ENCODE measurements at places on chromosomes 1 and 21.

DNA sequence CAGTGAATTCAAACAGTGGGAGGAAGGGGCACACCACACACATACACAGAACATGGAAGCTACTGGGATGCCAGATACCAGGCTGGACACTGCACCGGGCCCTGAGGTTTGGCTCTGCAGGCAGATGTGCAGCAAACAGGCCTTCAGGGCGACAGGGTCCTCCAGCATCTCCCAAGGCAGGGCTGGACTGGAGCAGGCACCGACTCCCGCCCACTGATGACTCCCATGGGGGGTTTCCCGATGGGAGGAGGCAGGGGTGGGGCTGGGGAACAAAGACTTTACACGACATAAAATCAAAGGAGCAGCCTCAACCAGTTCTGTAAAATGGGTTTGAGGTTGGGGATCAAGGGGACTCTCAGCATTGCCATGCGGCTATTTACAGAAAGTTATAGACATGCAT lies 118.1 kb downstream of the SYT2 start:
- no peak for DNase-seq

DNA sequence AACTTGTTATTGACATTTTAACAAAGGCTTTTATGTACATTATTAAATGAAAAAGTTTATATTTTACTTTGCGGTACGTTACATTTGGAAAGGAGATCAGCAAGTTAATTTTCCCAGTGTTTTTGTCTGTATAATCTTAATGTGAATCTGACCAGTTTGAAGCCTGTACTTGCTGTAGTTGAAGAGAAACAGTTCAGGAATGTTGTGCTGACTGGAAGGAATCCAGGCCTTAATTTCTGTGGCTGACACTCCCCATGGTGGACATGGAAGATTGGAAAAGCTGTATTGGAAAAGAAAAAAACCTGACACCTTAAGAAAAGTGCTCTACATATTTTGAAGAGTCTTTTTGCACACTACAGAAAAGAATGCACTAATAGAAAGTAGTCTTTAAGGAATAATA lies 15.5 kb downstream of the LEPR start:
- no peak for DNase-seq

GRCh38 chr1:79543394-79543793 lies 536.9 kb upstream of the ADGRL4 start:
- no peak for DNase-seq

GRCh38 chr1:7885513-7886404 lies 32.9 kb upstream of the UTS2 start:
- peak; percentile 98 for DNase-seq

DNA sequence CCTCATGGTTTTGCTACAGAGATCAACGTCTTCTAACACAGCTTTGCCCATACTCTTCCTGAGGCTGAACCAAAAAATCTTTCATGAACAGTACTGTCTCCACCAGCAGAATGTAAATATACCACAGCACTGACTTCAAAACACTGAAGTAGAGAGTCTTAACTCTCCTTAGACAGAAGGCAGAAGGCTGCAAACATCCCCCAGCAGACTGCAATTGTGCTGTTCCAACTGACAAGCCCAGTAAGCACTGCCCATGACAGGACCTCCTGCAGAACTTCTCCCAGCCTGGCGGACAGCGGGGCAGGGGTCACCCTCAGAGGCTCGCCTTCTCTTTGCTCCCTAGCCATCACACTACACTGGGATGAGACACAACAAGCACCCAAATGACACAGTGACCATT lies 218.7 kb downstream of the RERE start:
- DNase-seq: no peak

DNA sequence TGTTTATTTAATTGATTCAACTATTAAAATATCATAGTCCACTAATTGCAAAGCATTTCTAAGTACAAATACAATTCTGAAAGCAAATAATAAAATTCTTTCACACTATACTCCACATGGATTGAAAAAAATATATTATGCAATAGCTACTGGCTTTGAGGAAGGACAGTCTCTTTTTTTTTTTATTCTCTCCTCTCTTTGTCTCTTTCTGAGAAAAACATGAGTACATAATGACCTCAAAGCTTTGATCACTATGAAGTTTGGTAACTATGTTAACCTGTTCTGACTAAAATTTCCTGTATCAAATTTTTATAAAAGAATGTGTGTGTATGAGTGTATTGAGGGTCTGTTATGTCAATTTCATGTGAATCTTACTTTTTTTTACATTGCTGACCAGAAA lies 96.2 kb downstream of the RGS2 start:
- DNase-seq: no peak

DNA sequence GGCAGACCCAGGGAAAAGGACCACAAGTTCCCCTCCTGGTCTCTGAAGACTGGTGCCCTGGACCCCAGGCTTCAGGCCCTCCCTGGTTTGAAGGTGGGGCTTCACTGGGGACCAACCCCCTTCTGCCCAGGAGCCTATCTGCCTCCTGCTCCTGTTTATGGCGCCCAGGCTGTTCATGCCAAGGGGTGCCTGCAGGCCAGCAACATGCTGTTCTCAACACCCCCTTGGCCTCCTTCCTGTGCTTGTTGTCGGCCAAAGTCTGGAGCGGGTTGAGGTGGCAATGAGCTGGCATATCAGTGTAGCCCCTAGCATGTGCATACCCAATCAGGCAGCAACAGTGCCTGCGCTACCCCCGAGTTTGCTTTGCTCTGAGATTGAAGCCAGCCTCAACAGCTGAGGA lies 46.3 kb downstream of the ATP6V1G3 start:
- DNase-seq: no peak

DNA sequence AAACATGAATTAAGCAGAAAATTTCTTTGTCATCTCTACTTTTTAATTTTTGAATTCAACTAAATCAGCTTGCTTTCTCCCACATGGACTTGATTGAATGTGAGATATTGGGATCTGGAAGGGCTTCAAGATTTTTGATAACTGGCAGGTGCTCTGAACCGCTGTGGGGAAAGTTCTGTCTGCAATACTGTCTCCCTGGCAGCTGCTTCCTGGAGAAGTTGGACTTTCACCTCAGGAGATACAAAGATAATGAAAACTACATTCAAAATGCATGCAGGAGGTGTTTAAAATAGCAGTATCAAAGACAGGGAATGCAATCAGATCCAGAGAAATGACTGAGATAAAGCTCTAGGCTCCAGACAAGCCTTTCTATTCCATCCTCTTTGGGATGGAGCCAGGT lies 338.3 kb downstream of the NEGR1 start:
- DNase-seq: peak; percentile 39

- no peak for DNase-seq
These were observed 56.8 kb downstream of the SKI start for GRCh38 chr1:2284932-2285331.

GRCh38 chr1:110003747-110004428 lies 19.3 kb downstream of the AHCYL1 start:
- peak; percentile 72 for DNase-seq

DNA sequence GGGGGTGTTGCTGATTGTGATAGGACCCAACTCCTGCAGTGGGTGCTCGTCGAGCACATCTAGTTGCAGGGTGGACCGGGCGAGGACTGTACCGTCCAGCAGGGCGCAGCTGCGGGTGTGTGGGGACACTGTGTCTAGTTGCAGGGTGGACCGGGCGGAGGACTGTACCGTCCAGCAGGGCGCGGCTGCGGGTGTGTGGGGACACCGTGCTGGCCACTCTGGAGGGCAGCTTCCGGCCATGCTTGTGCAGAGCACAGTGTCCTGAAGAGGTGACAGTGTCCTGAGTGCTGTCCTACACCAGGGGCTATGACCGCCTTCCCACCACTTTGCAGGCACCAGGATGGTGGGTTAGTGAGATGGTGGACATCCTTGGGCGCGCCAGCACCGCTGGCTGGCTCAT lies 4.6 kb upstream of the TRPM2 start:
- no peak for DNase-seq

Measured in colonic mucosa (tissue), 4 donors.